NCI-H187 treated with DMSO at 0.1 percent for 48 hours (cell line): ENCODE measurements at places on chromosomes 3 and 15.

GRCh38 chr15:31501536-31502157 is 175.0 kb downstream of the KLF13 start:
- no peak for DNase-seq

- DNase-seq, result no peak
Measured at GRCh38 chr3:12705981-12706380, 42.1 kb upstream of the RAF1 start.

DNA sequence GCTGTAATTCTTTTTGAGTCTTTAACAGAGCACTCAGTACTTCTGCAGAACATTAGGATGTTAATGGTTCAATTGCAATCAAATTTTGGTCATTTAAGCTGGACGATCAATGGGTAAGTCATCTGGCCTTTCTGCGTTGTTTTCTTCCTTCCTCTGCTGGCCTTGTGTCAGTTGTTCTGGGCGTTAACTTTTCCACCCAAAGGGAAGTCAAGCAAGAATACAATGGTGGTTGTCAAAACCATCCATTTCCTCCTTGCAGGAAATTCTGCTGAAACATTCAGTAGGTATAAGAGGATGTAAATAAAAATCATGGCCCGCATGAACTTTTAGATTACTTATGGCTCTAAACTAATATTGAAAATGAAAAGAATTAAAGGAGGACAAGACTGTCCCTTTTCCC is 584.0 kb downstream of the GRM7 start:
- no peak for DNase-seq

DNA sequence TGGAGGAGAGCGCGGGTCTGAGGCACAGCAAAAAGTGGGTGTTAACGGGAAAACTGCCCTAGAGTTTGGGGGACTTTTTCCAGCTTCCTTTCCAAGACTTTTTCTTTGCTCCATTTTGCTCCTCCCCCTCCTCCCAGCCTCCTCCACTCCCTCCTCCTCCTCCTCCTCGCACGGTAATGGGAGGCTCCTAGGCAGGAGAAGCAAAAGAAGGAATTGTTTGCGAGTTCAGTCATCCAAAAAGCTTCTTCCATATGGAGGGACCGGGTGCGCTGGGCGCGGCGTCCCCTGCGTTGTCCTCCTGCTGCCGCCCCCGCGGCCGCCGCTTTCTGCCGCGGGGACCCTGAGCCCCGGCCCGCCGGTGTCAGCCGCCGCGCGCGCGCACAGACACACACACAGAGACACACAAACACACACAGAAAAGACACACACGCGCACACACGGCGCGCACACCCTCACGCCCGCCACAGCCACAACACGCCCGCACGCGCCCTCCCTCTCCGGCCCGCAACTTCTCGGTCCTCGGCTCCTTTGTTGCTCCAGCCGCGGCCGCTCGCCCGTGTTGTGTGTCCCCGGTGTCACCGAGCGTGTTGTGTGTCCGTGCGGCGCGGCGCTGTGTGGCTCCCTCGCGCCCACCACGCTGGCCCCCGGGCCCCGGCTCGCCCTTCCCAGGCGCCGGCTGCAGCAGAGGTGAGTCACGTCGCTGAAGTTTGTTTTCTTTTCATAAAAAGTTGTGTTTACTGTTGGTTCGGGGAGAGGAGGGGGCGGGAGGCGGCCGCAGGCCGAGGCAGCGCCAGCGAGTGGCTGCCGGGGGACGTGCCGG is at the start of gene BOC:
Gene BOC, plus strand, starts transcription at position 228 of the 820 bp plus-strand sequence. CDS start 38,246 bp downstream, outside the sequence.
- DNase-seq, result no peak

DNA sequence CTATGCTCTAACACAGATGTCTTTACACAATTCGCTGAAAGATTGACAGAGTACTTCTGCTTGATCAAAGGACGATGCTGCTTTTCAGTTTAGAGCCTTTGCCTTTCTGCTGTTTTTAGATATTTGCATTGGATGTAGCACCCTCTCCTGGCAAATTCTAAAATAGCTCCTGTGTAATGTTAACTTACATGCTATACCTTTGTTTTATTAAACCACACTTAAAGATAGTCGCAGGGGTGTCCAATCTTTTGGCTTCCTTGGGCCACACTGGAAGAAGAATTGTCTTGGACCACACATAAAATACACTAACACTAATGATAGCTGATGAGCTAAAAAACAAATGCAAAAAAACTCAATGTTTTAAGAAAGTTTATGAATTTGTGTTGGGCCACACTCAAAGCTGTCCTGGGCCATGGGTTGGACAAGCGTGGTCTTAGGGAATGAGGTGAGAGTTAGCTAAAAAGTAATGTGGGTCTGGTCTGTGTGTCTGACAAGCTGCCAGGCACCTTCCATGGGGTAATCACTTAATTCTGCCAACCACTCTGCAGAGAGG is 62.9 kb downstream of the ATG7 start:
- DNase-seq, result no peak
